ENCODE measurements at places on chromosomes 6 and 20.
A peak's percentile ranks its signal among the peaks of the same experiment; 100 is the strongest.

DNA sequence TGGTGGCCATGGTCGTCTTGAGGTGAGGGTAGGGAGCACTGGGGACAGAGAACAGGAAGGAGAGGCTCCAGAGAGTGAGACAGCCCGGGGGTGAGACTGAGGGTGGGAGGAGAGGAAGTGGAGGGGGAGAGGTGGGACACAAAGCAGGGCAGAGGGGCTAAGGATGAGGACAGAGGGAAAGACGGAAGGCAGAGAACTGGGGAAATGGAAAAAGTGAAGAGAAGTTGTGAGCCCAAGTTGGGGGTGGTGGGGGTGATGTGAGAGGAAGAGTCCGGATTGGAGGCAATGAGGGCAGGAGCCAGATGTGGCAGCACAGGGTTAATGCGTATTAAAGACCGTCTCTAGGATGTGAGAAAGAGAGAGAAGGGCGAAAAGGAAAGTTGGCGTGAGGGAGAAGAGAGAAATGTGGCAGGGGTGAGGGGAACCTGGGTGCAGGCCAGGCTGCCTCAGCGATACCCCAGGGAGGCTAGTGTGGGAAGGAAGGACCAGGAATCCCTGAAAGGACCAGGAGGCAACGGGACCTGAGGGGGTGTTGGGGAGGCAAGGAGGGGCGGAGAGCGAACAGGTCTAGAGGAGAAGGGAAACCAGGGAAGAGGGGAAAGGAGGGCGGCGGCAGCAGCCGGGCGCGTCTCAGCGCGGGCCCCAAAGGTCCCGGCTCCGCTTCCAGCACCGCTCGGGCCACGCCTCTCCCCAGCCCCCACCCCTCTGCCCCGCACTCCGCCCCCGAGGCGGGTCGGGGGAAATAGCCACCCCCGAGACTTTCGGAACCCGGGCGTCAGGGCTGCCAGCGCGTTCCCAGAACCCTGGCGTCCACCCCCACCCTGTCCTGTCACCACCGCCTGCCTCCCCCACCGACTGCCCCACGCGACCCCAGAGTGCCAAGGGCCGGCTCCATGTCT is at the start of gene PPP1R18:
PPP1R18 (minus strand) TSS at position 637 of the 899 bp plus-strand sequence; CDS start at position 10, 627 bp downstream.
- DNase-seq: no peak

- peak; percentile 74 for DNase-seq
These were observed 717 bp upstream of the ASF1A start for GRCh38 chr6:118893064-118893806.

DNA sequence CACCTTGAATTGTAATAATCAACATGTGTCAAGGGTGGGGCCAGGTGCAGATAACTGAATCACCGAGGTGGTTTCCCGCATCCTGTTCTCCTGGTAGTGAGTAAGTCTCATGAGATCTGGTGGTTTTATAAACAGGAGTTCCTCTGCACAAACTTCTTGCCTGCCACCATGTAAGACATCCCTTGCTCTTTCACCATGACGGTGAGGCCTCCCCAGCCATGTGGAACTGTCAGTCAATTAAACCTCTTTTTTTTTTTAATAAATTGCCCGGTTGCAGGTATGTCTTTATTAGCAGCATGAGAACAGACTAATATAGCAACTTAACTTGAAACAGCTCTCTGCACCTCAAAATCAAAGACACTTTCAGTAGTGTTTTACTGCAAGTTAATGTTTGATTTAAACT is 121.6 kb downstream of the OGFRL1 start:
- no peak for DNase-seq

DNA sequence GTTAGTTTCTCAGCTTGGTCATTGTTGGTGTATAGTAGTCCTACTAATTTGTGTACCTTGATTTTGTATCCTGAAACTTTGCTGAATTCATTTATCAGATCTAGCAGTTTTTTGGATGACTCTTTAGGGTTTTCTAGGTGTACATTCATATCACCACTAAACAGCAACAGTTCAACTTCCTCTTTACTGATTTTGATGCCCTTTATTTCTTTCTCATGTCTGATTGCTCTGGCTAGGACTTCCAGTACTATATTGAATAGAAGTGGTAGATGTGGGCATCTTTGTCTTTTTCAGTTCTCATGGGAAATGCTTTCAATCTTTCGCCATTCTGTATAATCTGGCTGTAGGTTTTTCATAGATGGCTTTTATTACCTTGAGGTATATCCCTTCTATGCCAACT is 61.3 kb upstream of the HEY2 start:
- no peak for DNase-seq

- no peak for DNase-seq
These were observed 78.0 kb downstream of the PSMB1 start for GRCh38 chr6:170475118-170475517.

- no peak for DNase-seq
These were observed 50.3 kb downstream of the CD40 start for GRCh38 chr20:46168438-46168837.

GRCh38 chr6:99979953-99980352 is 14.1 kb downstream of the MCHR2 start:
- DNase-seq: no peak

DNA sequence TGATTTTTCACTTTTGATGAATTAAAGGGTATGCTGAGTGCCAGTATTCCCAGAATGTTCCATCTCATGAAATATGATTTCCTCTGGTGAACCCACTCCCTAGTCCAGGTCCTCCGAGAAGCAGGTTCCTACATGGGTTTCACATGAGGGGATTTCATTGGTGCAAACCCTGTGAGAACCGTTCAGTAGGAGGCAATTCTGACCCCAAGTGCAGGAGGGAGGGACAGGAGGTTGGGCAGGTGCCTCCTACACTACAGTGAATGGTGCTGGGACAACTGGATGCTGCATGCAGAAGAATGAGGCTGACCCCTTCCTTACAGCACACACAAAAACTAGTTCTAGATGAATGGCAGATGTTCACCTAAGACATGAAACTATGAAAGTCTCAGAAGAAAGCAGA is 5.1 kb upstream of the ULBP2 start:
- DNase-seq: no peak

DNA sequence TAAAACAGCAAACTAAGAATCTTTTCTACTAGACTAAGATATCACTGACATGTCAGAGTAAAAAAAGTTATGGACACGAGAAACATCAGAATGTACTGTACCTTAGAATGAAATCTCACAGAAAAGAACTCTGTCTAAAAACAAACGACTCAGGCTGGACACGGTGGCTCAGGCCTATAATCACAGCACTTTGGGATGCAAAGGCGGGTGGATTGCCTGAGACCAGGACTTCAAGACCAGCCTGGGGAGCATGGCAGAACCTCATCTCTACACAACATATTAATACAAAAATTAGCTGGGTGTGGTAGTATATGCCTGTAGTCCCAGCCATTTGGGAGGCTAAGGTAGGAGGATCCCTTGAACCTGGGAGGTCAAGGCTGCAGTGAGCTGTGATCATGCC is 122.6 kb downstream of the PRND start:
- no peak for DNase-seq

DNA sequence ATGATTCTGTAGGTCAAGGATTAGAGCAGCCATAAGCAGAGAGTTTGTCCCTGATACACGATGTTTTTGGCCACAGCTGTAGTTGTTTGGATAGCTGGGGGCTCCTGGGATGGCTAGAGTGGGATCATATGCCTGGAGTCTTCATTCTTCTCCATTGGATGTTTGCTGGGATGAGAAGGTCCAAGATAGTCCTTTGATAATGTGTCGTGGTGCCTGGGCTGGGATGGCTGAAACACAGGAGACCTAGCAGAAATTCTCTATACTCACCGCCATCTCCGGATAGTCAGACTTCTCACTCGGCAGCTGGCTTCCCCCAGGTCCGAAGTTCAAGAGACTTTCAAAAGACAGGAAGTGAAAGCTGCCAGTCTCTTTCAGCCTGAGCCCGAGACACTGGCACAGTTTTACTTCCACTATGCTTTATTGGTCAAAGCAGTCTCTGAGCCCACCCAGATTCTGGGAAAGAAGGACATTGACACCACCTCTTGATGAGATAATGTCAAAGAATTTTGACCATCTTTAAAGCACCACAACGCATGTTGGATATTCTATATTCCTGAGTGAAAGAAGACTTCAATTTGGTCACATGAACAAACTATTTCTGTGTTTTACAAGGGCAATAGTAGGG is 16.0 kb downstream of the MARCKS start:
- DNase-seq: no peak

DNA sequence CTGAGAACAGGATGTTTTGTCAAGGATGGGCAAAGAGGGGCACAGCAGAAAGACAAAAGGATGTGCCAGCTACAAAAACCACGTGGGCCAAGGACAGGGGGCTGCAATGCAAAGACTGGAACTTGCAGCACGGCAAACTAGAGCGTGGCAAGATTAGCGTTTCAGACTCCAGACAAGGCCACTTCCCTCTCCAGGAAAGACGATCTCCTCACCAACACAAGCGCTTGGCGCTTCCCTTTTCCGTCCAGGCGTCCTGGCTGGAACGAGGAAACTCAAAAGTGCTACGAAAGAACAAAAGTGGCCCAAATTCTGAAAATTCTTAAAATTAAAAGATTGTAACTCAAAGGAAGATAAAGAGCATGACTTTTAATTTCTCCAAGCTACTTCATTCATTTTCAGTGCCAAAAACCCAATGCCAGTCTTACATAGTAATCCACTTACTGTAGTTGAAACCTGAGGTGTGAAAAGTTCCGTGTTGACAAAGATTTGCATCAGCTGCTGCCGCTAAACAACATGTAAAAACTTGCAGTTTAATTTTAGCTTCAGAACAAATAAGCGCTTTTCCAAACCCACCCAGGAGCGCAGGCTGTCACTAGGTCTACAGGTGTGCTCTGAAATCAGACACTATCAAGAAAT is 207.1 kb upstream of the RREB1 start:
- no peak for DNase-seq

GRCh38 chr6:6962699-6963098 is 145.1 kb upstream of the RREB1 start:
- DNase-seq: no peak

DNA sequence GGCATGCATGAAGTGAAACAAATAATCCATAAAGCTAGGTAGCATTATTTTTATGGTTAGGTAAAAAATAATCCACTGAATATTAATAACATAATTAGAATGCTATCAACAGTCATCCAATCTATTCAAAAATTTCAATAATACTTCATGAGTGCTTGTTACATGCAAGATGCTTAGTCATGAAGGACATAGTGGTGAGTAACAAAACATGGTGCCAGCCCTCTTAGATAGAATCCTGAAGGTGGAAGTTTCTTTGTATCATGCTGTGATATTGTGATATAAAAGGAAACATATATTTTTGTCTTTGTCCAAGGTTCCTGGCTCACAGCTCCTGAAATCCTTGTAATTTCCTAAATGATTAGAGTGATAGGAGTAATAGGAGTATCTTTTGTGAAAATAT is 14.9 kb downstream of the RCAN2 start:
- DNase-seq: no peak

DNA sequence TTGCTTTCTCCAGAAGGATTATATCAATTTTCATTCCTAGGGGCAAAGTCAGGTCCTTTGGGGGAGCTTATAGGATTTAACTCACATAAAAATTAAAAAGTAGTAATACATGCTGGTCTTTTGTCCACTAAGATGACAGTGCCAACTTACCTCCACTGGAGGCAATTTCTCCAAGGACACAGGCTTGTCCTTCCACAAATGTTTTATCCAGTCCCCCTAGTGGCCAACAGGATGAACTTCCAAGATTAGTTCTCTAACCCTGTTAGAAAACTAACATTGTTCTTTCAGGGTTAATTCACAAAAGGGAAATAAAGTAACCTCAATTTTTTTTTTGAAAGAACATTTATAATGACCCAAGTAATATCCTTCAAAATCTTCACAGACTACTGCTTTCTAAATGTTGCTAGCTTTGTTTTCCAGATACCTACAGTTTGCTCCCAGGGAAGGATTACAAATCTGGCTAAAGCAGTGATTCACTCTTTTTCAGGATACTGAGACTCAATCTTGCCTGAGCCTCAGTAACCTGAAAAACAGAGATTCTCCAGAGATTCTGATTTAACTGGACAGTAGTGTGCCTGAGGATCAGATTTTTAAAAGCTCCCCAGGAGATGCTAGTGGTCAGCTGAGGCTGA is 31.7 kb upstream of the UBR2 start:
- DNase-seq: peak; percentile 44

GRCh38 chr20:49478754-49479689 is 3.4 kb downstream of the KCNB1 start:
- no peak for DNase-seq

DNA sequence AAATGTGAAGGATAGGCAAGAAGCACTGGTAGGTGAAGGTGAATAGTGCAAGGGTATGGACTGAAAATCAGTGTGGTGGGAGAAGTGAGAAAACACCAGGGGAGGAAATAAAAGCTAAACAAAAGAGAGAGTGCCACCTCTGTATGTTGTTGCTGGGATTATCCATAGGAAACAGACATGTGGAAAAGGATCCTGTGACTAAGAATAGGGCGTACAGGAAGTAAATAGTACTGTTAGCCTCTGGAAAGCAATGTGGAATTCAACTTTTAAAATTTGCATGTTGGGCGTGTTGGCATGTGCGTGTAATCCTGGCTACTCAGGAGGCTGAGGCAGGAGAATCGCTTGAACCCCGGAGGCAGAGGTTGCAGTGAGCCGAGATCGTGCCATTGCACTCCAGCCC is 661.7 kb downstream of the KIF16B start:
- no peak for DNase-seq

GRCh38 chr6:100304575-100304974 is 160.1 kb downstream of the SIM1 start:
- no peak for DNase-seq

DNA sequence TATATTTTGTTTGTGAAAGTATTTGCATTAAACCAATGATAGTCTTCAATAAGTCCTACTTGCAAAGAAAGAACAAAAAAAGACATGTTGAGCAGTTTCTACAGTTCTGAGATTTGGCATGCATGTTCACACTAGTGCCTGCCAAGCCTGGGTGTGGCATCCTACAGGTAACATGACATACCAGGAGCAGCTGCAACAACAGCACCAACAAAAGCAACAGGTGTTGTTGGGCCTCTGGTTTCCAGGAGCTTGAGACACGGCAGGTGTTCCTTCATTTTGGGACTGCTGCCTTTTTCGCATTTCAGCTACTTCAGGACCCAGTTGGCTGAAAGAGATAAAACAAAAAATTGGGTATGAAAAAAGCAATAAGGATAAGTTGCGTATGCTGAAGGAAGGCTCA is 41.2 kb upstream of the MTRF1L start:
- no peak for DNase-seq

- DNase-seq: no peak
These were observed 46.9 kb upstream of the NAA20 start for GRCh38 chr20:19970256-19970765.

- DNase-seq: no peak
These were observed 3.5 kb upstream of the DEFB110 start for GRCh38 chr6:50025258-50025657.

DNA sequence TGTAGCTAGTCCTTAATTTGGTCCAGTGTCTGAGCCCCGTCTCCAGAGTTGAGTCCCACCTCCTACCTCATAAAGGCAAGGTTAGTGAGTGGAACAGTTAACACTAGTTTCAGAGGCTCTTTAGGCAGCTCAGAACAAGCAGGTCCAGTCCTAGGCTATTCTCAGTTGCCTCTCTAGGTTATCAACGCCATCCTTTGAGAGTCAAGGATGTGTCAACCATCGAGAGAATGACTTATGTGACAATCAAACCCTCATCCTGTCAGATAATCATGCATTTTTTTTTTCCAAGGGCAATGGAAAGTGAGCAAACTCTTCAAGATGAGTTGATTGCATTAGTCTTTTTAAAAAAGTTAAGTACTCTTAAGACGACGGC is 64.0 kb upstream of the TXNDC5 start:
- no peak for DNase-seq

DNA sequence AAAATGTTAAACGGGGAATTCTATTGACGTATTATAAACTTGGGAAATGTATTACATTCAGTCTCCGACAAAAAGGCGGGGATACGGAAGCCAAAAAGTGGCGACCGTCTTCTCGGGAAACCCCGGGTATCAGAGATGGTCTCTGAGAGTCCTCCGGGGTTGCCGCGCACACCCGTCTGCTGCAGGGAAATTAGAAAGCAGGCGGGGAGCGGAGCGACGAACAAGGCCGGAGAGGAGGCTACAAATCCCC is 1.5 kb downstream of the SALL4 start:
- DNase-seq: no peak

All from NCI-H1092 (cell line).